ENCODE measurements at places on chromosomes 7 and 10.
A peak's percentile ranks its signal among the peaks of the same experiment; 100 is the strongest.

DNA sequence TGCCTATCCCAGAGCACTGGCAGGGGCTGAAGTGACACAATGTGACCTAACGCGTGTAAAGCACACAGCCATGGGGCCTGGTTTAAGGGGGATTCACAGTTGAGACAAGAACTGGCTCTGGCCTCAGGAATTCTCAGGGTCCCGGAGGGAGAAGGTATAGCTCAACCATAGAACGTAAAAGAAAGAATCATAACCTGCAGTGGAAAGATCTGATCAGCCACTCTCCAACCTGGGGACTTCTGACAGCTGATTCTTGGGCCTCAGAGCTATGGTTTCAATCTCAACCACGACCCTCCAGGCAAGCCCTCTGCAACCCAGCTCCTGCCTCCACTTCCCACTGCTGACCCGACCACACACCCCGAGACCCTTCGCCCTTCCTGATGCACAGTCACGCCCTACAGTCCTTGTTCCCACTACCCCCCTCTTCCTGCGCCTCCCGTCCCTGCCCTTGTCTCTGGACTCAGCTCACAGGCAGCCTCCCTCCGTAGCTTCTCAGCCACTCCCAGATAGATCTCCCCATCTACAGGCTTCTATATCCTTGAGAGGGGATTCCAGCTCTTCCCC is 245.2 kb downstream of the BUB3 start:
- DNase-seq = no peak

GRCh38 chr10:12606461-12606860 is 257.1 kb downstream of the CAMK1D start:
- DNase-seq = no peak

- no peak for DNase-seq
These were observed 44.9 kb downstream of the HIBADH start for GRCh38 chr7:27617651-27618381.

DNA sequence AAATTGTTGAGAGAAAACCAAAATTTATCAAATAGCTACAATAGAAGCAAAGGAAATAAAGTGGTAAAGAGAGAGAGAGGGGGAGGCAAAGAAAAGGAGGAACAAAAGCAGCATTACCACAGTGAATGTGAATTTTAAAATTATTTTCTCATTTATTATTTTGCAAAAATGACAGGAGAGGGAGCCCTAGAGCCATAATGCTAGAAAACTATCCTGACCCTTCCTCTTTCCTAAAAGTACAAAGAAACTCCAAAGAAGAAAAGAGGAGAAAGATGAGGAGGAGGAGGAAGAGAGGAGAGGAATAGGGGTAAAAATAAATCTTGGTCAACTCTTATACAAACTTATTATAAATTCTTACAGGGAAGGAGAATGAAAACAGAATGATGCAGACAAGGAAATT is 921.5 kb downstream of the NRG3 start:
- no peak for DNase-seq

DNA sequence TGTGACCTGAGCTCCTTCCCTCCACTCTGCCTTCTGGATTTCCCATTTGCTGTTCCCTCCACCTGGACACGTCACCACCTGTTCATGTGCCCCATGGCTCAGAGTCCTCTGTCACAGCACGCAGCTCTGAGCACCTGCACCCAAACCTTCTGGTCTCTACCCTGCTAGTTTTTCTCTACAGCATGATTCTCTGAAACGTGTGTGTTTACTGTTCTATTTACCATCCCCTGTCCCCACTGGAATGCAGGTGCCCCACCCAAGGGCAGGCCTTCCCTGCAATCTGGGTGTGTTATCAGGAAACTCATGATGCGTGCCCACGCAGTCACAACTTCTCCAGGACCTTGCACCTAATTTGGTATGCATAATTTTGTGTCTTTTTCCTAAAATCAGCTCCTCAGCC is 284.4 kb upstream of the IGFBP3 start:
- no peak for DNase-seq

DNA sequence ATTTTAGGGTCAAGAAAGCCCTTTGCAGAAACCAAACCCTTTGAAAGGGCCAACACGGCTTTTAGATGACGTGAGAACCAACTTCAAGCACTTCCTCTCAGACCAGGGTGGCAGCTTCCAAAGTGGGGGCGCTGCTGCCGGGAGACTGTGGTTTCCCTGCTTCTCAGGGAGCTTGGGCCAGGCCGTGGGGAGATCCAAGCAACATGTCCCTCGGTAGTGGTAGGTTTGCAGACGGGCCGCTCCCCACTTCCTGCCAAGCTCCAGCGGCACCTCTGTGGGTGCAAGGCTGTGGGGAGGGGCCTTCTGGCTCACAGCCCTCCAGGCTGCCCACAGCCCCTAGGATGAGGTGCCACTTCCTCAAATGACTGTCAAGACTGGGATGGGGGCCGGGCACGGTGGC is 132.4 kb downstream of the FAM53B start:
- no peak for DNase-seq

DNA sequence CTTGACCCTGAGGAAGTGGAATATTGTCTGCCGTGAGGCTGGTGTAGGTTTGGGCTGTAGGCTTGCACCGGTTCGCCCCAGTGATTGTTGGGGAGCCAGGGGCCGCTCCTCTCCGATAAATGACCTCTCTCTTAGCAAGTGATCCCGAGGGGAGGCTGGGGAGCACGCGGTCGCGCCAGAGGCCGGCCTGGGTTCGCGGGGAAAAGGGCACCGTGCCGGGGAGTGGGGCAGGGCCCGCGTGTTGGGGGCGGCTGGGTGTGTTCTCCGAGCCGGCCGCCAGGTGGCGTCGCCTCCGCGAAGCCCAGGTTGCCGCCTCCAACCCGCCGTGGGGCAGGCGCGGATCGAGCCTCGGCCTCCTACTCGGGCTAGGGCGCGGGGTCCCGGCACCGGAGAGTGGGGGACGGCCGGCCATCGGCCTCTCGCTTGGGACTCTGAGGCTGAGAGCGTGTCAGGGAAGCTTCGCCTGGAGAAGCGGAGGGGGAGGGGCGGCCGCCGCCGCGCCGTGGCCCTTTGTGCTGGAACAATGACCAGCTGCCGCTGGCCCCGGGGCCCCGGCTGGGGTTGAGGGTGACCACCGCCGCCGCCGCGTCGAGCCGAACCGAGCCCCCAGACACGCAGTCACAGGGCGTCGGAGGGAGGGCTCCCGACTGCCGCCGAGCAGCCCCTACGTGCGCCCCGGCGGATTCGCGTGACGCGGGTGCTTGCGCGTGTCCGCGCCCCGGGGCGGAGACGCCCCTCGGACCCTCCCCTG is 442 bp upstream of the LZTS2 start:
- DNase-seq = no peak

DNA sequence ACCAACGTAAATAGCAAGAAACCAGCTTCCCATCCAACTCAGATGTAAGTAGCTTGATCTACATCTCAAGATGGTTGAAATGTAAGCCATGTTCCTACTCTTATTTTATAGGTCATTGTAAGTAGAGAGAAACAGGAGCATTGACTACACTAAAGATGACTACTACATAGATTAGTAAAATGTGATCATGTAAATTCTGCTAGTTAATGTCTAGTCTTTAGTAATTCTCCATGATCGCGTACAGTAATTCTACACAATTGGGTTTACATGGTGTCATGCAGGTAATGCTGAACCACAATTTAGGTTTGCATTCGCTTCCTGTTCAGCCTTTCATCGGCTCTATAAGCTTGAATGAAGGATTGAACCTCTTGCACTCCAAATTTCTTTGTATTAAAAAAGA is 14.9 kb upstream of the SFMBT2 start:
- DNase-seq = no peak

DNA sequence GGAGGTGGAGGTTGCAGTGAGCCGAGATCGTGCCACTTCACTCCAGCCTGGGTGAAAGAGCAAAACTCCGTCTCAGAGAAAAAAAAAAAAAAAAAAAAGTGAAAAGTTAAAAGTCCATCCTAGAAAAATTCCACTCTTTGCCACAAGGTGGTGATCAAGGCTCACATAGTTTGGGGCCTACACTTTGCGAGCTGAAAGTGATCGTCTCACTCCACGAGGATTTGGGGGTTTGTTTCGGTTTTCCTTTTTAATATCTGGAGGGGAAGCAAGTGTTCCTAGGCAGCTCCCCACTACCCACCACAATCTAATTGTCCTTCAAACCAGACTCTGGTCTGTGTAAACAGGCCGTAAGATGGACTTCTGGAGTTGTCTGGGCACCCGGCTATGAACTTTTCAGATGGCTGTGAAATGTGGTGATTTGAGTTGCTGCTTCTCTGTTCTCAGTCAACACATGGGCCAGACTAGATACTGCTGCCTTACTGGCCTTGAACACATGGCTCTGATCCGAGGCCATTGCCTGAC is 27.1 kb downstream of the PRLHR start:
- peak; percentile 43 for DNase-seq
